ENCODE measurements at places on chromosomes 6 and 20.

DNA sequence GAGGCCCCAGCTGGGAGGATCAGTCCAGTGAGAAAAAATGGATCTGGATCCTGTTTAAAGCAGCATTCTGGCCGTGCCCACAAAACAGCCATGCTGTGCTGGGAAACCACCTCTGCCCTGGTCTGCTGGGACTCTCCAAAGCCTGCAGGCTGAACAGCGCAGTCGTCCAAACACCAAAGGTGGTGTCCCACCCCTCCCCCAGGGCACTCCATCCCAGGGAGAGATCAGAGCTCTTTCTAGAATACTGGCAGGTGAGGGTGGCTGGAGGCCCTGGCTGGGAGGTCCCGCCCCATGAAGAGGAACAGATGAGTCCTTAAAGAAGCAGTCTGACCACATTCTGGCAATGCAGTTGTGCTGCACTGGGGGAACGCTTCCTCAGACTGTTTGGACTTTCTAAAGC is 84.6 kb downstream of the MRAP2 start:
- DNase-seq, result no peak

- DNase-seq, result no peak
Measured at GRCh38 chr6:100119261-100119660, 125.2 kb upstream of the MCHR2 start.

DNA sequence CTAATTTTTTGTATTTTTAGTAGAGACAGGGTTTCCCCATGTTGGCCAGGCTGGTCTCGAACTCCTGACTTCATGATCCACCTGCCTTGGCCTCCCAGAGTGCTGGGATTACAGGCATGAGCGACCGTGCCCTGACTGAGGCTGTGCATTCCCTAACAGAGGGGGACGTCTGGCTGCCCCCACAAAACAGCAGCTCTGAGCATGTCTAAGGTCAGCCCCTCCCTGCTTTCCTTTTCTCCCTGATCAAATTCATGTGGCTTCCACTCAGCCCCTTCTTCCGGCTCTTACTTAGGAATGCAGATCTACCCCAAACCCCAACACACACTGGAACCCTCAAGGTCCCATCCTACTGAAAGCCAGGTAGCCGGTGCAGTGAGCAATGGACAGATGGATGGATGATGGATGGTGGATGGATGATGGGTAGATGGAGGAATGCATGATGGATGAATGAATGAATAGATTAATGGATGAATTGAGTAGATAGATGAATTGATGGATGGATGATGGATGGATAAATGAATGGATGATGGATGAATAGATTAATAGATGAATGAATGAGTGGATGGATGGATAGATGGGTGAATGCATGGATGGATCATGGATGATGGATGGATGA is 91.5 kb upstream of the BHLHE23 start:
- DNase-seq, result peak; percentile 2

GRCh38 chr6:107714104-107714503 is 110.0 kb downstream of the SCML4 start:
- no peak for DNase-seq

DNA sequence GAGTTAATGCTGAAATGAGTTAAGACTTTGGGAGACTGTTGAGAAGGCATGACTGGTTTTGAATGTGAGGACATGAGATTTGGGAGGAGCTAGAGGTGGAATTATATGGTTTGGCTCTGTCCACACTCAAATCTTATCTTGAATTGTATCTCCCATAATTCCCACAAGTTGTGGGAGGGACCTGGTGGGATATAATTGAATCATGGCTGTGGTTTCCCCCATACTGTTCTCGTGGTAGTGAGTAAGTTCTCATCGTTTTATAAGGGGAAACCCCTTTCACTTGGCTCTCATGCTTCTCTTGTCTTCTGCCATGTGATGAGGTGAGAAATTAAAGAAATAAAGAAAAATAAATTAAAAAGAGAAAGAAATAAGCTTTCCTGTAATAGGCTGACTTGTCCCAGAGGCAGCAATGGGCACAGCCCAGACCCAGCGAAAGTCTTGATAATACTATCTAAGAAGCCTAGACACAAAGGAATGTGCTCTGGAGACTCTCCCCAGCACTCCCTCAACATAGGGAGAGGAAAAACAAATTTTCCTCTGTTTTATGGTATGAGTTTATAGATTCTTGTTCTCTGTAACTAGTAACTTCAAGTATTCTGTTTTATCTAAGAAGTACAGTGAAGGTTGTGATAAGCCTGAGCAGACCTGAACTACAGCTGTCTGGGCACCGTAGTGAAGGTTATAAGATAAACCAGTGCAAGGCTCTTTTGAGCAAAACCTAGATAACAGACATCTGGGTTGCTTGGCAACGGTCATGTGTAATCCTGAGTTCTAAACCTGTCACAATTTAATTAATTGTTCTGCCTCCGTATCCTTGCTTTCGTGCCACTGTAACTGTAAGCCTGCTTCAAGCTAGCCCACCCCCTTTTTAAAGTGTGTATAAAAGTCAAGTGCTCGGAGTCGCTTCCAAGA is 88.9 kb upstream of the ECI2 start:
- no peak for DNase-seq

GRCh38 chr6:38062066-38062465 is 242.5 kb downstream of the ZFAND3 start:
- DNase-seq, result no peak

- no peak for DNase-seq
Measured at GRCh38 chr20:25549843-25550477, 35.4 kb downstream of the NINL start.

- no peak for DNase-seq
Measured at GRCh38 chr6:11078266-11078665, 15.4 kb upstream of the SMIM13 start.

DNA sequence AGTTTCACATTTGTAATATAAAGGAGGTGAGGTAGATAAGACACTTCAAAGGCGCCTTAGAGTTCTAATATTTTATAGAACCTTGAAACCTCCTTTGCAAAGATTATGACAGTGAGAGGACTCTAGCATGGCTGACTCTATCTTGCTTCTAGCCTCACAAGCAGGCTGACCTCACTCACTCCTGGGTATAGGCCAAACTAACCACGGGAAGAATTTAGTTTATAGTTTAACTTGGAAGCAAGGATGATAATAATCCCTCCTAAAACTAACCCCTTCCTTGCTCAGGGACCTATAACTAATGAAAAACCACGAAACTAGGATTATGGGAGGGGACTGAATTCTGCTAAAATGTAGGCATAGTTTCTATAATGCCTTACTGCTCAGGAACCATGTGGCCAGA is 84.3 kb downstream of the FILIP1 start:
- no peak for DNase-seq

- peak; percentile 66 for DNase-seq
Measured at GRCh38 chr20:53708129-53708968, 114.7 kb upstream of the ZNF217 start.

DNA sequence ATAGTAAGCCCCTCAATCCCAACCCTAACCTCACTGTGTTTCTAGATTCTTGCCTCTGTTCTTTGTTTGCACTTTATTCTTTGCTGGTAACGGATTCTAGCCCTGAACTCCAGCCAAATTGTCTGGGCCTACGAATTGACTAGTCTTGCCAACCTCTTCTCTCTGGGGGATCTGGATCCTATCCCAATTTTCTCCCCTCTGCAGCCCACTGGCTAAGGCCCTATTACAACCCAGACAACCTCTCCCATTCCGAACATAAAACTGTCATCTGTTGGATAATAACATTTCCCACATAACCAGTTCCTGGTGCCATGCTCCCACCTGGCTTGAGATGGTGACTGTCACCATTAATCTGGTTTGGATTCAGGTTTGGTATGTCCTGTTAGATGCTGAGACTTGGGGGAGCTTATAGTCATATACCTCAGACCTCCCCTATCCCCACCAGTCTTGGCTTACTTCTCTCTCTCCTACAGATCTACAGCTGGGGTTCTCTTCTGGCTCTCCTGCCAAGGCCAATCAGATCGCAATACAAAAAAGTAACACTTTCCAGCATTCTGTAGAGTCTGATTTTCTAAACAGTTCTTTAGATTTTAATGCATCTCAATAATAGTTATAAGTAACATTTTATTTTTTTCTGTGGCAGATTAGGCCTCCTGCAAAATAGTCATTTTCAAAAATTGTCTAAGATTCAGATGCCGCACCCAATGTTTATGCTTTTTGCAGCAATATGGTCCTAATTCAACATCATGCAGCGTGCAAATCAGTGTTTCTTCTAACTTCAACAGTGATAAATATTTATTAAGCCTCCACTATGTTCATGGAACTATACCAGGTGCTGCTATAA is 29.8 kb upstream of the AHI1 start:
- no peak for DNase-seq

DNA sequence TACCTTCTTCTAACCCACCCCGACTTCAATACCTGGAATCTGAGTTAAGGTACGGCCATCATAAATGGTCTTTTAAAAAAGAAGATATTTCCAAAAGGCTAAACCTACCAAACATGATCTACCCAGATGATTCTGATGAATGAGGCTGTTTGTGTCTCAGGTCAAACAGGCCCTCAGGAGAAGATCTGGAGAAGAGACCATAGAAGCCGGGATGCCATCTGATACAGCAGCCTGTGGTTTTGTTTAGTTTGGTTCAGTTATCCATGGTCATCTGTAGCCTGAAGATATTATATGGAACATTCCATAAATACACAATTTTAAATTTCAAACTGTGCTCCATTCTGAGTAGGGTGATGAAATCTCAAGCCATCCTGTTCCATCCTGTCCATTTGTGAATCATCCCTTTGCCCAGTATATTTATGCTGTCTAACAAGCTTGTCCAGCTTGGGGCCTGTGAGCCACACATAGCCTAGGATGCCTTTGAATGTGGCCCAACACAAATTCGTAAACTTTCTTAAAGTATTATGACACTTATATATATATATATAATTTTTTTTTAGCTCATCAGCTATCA is 4.0 kb upstream of the CAP2 start:
- DNase-seq, result no peak

DNA sequence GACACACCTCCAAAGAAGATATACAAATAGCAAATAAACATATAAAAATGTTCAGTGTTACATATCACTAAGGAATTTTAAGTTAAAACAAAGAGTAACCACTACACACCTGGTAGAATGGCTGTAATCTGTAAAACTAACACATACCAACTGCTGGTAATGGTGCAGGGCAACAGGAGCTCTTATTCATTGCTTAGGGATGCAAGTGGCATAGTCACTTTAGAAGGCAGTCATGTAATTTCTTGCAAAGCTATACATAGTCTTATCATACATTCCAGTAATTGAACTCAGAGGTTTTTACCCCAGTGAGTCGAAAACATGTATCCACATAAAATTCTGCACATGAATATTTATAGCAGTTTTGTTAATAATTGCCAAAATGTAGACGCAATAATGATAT is 906.8 kb upstream of the CITED2 start:
- no peak for DNase-seq

DNA sequence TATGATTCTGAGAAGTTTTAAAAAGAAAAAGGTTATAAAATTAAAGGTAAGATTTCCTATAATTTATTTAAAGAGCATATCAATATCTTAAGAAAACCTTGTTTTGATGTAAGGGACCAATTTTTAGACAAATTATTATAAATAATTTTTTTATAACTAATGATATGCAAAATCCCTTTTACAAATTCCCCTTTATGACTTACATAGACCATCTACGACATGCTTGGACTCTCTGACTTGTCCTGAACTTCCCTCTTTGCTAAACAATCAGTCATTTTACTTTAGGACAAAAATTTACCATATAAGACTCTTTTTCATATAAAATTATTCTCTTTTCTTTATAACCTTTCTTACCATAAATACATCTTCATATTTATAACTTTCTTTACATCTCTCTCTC is 15.3 kb upstream of the ANGPT4 start:
- no peak for DNase-seq

GRCh38 chr20:6974838-6975237 is 207.4 kb downstream of the BMP2 start:
- DNase-seq, result no peak

- DNase-seq, result no peak
Measured at GRCh38 chr20:37475252-37475651, 45.8 kb upstream of the NNAT start.

GRCh38 chr6:34792605-34793500 is 970 bp downstream of the BLTP3A start:
- DNase-seq, result peak; percentile 54

GRCh38 chr6:39224011-39224410 is 5.3 kb downstream of the KCNK5 start:
- no peak for DNase-seq

GRCh38 chr6:13635948-13636658 is 21.0 kb downstream of the NOL7 start:
- no peak for DNase-seq

DNA sequence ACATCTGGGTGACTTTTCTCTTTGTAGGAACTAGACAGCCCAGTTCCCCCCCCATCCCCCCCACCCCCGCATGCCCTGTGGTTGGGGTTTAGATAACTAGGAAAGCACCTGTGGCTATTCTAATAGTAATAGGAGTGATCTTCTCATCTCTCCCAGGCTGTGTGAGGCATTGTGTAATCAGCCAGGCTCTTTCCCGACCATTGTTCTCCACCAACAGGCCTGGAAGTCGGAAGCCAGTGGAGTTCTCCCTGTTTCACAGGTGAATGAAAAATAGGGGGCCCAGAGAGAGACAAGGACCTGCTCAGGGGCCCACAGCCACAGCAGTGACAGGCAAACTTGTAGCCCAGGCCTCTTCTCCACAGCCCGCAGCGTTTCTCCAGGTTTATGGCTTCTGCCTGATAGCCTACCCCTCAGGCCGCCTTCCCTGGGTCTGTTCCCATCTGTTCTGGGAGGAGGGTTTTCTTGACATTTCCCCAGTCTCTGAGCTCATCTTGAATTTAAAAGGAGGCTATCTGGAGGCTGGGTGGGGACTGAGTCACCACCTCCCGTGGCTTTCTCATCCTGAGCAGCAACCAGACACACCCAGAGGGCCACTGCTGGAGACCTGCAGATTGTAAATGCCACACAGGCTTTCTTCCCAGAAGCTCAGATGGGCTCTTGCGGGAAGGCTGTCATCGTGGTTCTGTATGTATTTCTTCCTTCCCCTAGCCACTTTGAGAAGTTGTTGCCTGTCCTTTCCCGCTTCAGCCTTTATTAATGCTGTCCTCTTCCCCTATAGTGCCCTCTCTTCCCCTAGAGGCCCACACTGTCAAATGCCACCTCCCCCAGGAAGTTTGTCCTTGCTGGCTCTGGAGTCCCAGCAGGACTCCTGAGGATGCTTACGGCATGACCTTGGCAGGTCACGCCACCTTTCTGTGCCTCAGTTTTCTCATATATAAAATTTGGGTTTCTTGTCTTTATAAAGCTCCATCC is 75.9 kb upstream of the MYL9 start:
- DNase-seq, result peak; percentile 73

- DNase-seq, result peak; percentile 50
Measured at GRCh38 chr20:45911486-45912343, at the start of gene PLTP. TSS of gene PLTP (minus strand) at chr20:45912155. CDS start at chr20:45911452, 703 bp downstream.

DNA sequence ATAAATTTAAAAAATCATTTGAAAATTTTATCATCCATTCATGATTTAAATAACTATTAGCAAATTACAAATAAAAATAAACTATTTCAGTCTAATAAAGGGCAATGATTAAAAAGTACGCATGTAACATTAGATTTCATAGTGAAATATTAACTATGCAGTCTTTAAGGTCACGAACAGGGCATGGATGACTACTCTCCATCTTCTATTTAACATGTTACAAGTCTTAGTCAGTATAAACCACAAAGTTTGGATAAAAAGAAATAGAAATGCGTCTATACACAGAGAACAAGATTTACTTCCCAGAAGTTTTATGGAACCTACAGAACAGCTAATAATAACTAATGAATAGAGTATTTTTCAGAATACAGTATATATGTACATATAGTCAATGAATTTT is 1016.0 kb downstream of the EYS start:
- DNase-seq, result no peak

GRCh38 chr6:163259689-163260088 is 154.8 kb upstream of the QKI start:
- no peak for DNase-seq

GRCh38 chr20:13784271-13784892 is 337 bp downstream of the ESF1 start:
- no peak for DNase-seq

All from activated CD4-positive, alpha-beta T cell treated with anti-CD3 and anti-CD28 coated beads for 36 hours (primary cell).